Stimulated activated CD4-positive, alpha-beta T cell treated with anti-CD3 and anti-CD28 coated beads, Interleukin-4, amount 100 ng/mL, for 4 hours (primary cell): ENCODE measurements at places on chromosomes 1 and 21.
A peak's percentile ranks its signal among the peaks of the same experiment; 100 is the strongest.

DNA sequence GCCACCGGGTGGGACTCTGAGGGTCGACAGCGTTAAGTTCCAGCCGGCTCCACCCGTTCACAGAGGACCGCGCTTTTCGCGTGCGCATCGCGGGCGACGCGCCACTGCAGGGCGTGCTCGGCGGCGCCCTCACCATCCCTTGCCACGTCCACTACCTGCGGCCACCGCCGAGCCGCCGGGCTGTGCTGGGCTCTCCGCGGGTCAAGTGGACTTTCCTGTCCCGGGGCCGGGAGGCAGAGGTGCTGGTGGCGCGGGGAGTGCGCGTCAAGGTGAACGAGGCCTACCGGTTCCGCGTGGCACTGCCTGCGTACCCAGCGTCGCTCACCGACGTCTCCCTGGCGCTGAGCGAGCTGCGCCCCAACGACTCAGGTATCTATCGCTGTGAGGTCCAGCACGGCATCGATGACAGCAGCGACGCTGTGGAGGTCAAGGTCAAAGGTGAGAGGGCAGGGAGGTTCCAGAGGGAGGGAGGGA lies 4.9 kb downstream of the BCAN start:
- no peak for DNase-seq

- DNase-seq: no peak
These were observed 28.5 kb downstream of the MGST3 start for GRCh38 chr1:165659581-165659895.

DNA sequence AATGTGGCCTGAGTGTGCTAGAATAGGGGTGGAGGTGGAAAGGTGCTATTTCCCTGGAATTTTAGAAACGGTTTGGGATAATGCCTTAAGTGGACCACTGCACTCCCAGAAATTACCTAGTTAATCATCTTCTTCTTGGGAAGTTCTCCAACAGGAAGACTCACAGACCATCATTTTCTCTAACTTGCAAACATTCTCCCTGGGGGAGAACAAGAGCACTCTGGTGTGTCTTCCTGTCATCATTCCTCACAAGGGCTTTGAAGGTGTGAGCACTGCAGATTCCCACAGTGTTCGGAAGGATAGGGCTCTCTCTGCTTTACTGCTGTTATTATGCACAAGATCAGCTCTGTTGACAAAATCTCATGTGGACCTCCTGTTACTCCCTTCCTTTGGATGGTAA lies 54.9 kb upstream of the TSPAN2 start:
- DNase-seq: no peak

- no peak for DNase-seq
These were observed 684 bp upstream of the MRPL20 start for GRCh38 chr1:1407636-1408318.

DNA sequence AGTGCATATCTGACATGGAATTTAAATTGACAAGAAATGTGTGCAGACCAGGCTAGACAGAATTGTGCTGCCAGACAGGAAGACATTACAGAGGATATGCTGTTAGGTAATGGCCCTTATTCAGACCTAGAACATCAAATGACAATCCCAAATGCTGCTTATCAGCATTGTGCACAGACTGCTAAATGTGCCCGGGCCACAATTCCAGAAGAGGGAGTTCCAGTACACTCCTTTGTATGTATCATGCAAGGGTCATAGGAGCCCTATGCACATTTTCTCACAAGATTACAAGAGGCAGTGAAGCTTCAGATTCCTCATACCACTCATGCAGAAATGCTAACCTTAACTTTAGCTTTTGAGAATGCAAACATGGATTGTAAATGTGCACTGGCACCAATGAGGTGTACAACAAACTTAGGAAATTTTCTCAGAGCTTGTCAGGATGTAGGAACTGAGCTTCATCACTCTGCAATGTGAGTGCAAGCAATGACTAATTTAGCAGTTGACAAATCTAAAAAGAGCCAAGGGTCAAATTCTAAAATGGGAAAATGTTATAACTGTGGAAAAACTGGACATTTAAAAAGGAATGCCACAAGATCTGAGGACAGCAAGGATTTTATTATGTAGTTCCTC lies 273.5 kb downstream of the COL11A1 start:
- no peak for DNase-seq

DNA sequence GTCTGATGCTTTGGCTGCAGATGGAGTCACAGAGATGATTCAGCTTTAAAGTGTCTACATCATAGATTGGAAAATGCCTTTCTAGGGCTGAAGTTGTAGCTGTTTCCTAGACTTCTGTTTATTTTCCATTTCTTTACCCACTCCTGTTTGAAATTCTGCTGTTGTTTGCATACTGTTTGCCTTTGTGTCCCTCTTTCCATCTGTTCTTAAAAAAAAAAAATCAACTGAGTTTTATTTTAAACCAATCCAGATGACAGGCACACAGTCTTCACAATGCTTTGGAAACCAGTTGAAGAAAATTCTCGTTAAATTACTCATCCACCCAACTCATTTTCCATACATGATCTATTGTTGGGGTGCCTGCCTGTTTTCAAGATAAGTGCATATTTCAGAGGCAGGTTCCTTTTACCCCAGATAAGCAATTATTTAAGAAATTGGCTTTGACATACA lies 245.9 kb downstream of the DISC1 start:
- DNase-seq: no peak

- no peak for DNase-seq
These were observed 10.4 kb upstream of the FOXE3 start for GRCh38 chr1:47405697-47406096.

- no peak for DNase-seq
These were observed 124.0 kb downstream of the SYT2 start for GRCh38 chr1:202586018-202586821.

GRCh38 chr1:152039461-152039860 lies 2.7 kb upstream of the S100A11 start:
- no peak for DNase-seq

DNA sequence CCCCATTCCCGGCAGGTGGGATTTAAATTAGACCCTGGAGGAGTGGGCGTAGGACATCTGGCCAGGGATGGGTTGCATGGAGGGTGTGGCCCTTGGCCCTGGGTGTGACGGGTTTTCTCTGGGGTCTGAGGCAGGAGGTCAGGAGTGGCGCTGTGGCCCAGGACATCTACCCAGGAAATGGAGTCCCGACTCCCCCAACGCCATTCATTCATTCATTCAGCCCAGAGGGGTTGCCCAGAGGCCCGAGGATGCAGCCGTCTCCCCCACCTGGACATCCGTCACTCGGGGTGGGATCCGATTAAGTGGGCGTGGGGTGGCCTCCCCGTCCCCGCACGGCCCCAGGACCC lies 663 bp downstream of the ATP13A2 start:
- DNase-seq: no peak

DNA sequence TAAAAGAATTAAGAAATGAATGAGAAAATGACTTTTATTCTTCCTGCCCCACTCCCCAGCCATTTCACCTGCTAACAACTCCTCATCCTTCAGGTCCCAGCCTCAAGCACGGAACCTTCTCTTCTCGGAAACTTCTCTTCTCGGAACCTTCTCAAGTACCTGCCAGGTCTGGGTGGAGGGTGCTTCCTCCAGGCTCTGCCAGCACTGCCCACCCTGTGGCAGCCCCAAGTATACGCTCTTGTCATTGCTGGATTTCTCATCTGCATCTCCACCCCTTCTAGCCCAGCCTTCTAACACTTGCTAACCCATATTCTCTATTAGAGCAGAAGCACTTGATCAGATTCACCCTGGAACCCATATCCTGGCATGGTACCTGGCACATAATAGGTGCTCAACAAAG lies 3.9 kb upstream of the IFFO2 start:
- no peak for DNase-seq

DNA sequence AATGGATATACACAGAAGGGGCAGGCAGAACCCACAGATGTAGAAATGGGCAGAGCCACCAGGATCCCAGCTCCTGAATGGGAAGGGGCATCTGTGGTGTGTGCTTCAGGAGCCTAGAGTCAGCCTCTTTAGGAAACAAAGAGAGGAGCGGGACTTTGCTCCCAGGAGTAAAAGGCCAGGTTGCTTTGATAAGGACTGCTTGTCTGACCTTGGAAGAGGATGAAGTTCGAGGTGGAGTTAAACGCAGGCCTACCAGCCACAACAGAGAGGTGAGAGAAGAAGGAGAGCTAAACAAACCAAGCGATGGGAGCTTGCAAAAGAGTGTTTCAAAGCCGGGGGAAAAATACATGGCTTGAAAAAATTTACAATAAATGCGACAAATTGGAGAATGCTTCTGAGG lies 49.9 kb upstream of the TMPRSS2 start:
- no peak for DNase-seq

GRCh38 chr1:95073446-95073845 lies 695 bp upstream of the ALG14 start:
- DNase-seq: no peak

DNA sequence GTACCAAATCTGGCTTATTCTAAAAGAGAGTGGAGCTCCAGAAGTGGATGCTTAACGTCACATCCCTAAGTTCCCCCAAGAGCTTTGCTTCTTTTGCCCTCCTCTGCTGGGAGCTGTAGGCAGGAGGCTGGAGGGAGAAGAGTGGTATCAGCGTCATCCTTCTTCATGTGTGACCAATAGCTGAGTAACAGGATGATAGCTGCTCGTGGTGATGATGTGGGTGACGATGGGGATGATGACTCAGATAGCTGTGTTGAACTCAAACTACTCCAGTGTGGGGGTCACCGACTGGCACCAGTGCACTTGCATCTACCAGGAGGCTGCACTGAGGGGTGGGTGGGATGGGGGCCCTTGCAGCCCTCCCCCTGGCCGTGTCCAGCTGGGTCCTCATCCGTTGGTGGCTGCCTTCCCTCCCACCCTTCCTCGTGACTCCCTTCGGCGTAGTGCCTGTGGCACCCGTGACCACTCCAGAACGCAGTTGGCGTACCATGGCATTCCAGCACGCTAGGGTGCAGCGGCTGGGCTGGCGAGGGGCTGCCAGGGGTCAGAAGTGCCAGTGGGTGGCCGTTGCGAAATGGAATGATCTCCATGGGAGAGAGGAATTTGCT lies 1.1 kb downstream of the IGFN1 start:
- DNase-seq: peak; percentile 20

DNA sequence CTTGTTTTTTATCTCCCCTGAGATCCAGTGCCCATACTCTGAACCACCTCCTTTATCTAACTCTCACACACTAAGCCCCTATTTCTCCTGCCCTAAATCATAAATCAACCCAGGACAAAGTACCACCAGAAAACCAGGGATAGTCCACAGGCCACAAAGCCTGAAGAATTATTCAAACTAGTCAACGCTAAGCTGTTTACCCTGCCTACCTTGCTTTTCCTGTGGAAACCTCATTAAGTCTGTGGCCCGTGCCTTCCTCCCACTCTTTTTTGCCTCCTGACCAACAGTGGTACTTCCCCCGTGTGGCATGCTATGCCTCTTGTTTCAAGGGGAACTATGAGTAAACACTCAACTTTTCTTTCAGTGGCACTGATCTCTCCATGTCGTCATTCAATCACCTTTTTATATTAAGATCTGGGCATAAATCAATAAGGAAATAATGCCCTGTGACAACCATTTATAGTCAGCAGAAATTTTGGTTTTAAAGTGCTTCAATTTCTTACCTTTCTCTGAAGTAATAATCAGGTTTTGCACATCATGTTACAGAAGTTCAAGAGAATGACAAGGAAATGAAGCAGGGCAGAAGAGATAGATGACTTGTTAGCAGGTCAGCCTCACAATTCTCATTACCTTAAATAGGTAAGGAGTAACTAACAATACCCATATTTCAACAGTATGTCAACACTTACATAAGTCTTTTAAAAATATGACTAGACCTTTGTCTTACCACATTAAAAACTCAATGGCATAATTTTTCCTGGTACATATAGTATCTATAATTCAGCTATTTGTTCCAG lies 32.1 kb downstream of the EYA3 start:
- DNase-seq: peak; percentile 74

GRCh38 chr21:36803816-36804439 lies 105.0 kb downstream of the SIM2 start:
- DNase-seq: no peak

DNA sequence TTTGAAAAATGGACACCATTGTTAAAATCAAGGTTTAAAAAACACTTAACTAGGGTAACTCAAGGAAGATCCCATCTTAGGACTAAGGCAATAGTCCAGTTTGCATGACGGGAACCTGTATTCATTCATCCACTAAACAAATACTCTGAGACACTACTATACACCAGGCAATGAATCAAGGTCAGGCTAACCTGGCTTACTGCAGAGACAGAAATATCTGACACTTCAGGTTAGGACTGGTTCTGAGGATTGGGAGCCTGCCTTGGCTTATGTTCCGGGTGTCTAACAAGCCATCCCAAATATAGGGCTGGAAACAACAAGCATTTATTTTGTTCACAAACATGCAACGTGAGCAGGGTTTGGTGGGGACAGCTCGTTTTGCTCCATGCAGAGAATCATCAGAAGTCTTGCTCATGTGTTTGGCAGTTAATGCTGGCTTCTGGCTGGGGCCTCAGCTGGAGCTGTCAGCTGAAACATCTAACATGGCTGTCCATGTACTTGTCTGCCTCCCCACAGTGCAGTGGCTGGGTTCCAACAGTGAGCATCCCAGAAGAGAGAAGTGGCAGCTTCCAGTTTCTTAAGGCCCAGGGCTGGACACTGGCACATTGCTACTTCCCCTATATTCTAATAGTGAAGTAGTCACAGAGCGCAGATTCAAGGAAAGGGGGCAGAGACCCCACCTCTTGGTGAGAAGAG lies 37.0 kb upstream of the CAMK1G start:
- no peak for DNase-seq

GRCh38 chr1:107548276-107548675 lies 407.4 kb downstream of the NTNG1 start:
- no peak for DNase-seq

- DNase-seq: no peak
These were observed 56.5 kb downstream of the LAMC2 start for GRCh38 chr1:183242556-183242955.

DNA sequence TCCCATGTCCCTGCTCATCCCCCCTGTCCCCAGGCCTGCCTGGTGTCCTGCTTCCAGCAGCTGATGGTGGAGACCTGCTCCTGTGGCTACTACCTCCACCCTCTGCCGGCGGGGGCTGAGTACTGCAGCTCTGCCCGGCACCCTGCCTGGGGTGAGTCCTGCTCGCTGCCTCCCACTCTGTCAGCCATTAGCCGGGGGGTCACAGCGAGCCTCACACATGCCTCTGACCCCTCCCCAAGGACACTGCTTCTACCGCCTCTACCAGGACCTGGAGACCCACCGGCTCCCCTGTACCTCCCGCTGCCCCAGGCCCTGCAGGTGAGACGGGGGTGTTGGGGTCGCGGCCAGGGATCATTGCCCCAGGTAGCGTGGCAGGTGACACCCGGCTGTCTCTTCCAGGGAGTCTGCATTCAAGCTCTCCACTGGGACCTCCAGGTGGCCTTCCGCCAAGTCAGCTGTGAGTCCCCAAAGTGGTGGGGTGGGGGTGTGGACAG lies 10.0 kb downstream of the SCNN1D start:
- peak; percentile 72 for DNase-seq

- no peak for DNase-seq
These were observed 404.0 kb upstream of the VAMP3 start for GRCh38 chr1:7366955-7367665.

- no peak for DNase-seq
These were observed 2.1 kb downstream of the KDM5B start for GRCh38 chr1:202805886-202806844.
